ENCODE measurements at places on chromosomes 6 and 20.

GRCh38 chr6:151749341-151749740 lies 58.1 kb upstream of the ESR1 start:
- no peaks in the 10 kb centered on the region for H3K4me1 ChIP-seq
- no peaks in the 10 kb centered on the region for H3K27me3 ChIP-seq
- no peak overlapping the region for H3K27ac ChIP-seq
- no peak for DNase-seq

DNA sequence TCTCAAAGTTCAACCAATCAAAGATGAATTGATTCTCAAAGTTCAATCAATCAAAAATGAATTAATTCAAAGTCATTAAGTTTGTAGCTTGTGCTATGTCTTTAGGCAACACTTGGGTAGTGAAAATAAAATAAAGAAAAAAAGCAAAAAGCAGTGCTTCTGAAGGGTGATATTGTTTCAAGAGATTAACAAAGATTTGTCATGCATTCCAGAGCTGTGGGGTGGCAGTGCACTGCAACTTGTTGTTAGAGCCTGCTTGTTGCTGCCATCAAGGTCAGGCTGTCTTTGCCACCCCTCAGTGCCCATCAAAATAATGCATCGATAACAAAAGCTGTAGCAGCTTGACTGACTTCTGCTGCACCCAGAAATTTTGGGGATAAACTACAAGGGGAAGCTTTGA lies 128.6 kb downstream of the RNF144B start:
- H3K4me1 ChIP-seq, result no peaks in the 10 kb centered on the region
- H3K4me3 ChIP-seq, result no peak overlapping the region
- H3K27ac ChIP-seq, result no peak overlapping the region
- H3K27me3 ChIP-seq, result no peaks in the 10 kb centered on the region
- DNase-seq, result no peak
- no peaks in the 10 kb centered on the region for H3K36me3 ChIP-seq

DNA sequence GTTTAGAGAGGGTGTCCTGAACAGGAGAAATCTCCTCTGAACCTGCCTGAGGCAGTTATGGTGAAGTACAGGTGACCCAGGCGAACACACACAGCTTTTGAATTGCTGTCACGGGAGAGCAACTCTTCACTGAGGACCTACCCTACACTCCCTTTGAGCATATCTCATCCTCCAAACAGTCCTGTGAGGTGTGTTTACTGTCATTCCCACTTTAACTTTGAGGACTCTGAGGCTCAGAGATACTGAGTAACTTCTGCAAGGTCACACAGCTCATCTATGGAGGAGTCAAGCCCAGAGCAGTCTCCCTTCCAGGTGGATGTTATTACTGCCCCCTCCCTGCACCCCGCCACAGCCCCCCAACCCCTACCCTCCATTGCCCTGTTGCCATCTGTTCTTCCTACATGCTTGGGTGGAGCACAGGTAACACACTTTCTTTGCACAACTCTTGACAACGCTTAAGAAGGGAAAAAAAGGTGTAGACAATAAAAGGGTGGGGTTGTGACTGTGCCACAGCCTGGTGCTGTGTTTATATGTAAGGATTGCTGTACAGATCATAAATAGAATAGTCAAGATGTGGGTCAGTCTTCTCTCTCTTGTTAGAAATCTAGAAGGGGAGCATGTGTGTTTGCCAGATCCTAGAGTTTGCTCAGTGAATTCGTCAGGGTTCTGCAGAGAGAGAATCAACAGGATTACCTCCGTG lies 4.3 kb upstream of the TRAF3IP2 start:
- no peaks in the 10 kb centered on the region for H3K36me3 ChIP-seq
- H3K27me3 ChIP-seq, result no peaks in the 10 kb centered on the region
- DNase-seq, result no peak
- H3K4me1 ChIP-seq, result no peaks in the 10 kb centered on the region

- H3K4me1 ChIP-seq, result no peaks in the 10 kb centered on the region
- DNase-seq, result no peak
- H3K36me3 ChIP-seq, result no peaks in the 10 kb centered on the region
- no peaks in the 10 kb centered on the region for H3K27me3 ChIP-seq
Observed at GRCh38 chr6:132598473-132598872, 8.9 kb upstream of the TAAR5 start.

DNA sequence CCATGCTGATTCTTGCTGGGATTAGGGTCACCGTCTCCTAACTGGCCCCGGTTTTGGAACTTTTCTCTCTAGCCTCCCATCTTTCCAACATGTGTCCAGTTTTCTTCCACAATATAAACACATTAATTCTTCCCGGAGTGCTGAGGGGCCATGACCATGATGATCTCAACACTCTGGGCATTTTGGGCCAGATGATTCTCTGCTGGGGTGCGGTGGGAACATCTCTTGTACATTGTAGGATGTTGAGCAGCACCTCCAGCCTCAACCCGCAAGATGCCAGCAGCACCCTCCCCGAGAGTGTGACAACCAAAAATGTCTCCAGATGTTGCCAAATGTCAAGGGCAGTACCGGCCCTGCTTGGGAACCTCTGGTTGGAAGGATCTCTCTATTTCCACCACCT lies 164.8 kb downstream of the TFAP2C start:
- H3K4me1 ChIP-seq, result no peaks in the 10 kb centered on the region
- no peaks in the 10 kb centered on the region for H3K36me3 ChIP-seq
- peaks cover 12% of the 10 kb centered on the region for H3K27me3 ChIP-seq
- no peak for DNase-seq
- H3K27ac ChIP-seq, result no peak overlapping the region

- H3K4me3 ChIP-seq, result no peak overlapping the region
- H3K4me1 ChIP-seq, result no peaks in the 10 kb centered on the region
- no peaks in the 10 kb centered on the region for H3K36me3 ChIP-seq
- H3K27me3 ChIP-seq, result no peaks in the 10 kb centered on the region
- no peak overlapping the region for H3K27ac ChIP-seq
- no peak for DNase-seq
Observed at GRCh38 chr6:150719099-150719766, 119.5 kb downstream of the PLEKHG1 start.

DNA sequence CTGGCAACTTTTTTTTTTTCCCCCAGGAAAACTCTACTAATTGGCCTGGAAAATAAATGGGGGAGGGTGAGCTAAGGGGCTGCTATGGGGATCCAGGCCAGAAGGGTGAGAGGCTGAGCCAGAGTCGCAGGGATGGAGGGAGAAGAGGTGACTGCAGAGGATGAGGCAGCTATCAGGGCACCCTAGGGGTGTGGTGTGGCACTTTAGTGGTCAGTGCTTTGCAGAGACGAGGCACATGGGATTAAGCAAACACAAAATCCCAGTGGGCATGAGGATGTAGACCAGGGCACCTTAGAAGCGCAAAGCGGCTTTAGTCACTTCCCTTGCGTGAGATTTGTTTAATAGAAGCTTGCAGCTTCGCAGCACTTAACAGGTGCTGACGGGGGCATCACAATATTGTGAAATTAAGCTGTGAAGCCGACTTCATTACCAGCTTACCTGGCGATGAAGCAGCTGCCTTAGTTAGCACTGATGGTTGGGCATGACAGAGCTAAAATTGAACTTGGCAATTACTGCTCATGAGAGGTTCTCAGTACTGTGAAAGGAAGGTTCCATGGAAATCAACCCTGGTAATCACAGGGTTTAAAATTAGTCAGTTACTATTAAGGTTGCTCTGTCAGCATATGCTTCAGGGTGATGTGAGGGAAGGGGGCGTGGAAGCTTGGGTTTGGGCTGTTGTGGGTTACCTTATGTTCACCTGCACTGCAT lies 26.0 kb downstream of the TOX2 start:
- H3K27me3 ChIP-seq, result peaks cover 4% of the 10 kb centered on the region
- no peaks in the 10 kb centered on the region for H3K36me3 ChIP-seq
- no peak overlapping the region for H3K4me3 ChIP-seq
- no peak for DNase-seq

- H3K27ac ChIP-seq, result no peak overlapping the region
- DNase-seq, result peak; percentile 18
- H3K4me1 ChIP-seq, result peaks cover 5% of the 10 kb centered on the region
- H3K4me3 ChIP-seq, result no peak overlapping the region
Observed at GRCh38 chr20:63064745-63065711, 58.3 kb upstream of the BHLHE23 start.

DNA sequence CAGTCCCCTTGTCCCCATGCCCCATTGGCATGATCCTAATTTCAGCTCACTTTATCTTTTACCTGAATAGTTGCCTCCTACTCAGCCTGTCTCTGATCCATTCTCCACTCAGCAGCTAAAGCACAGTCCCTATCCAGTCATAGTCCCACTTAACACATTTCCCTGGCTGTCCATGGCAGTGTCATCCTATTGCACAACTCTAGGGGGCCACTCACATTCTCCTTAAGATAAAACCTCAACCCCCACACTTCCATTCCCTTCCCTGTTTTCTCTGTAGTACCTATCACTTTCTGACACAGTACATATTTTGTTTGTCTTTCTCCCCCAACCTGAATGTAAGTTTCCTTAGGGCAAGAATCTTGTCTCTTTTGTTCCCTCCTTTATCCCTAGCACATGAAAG lies 220.9 kb upstream of the PLN start:
- no peak overlapping the region for H3K4me3 ChIP-seq
- no peaks in the 10 kb centered on the region for H3K36me3 ChIP-seq
- H3K27me3 ChIP-seq, result no peaks in the 10 kb centered on the region
- peaks cover 7% of the 10 kb centered on the region for H3K4me1 ChIP-seq
- no peak for DNase-seq
- H3K27ac ChIP-seq, result no peak overlapping the region

DNA sequence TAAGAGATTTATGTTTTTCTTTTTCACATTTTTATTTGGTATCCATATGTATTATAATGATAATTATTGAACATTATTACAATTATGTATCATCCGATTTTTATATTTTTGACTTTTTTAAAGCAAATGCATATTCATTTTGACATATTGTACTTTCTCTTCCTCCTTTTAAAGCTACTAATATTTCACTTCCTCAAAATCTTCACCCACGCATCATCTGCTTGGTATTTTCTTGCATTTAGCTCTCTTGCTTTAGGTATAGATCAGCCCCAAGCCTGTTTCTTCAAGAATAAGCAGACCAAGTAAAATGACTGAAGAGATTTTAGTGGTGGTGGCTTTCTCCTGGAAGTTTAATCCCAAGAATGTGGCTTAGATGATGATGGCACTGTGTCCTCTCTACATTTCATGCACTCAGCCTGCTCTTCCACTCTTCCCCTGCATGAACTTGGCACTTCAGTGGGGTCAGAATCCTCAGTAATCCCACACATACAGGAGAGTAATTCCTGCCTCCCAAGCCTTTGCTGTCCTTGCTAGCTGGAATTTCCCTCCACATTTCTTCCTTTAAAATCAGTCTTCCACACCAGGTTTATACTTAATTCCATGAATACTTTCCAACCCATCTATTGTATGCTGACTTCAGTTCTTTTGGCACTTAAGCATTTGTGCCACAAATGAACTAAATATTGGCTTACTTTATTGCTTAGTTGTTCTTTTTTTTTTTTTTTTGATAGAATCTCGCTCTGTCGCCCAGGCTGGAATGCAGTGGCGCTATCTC lies 8.2 kb downstream of the NCOA7 start:
- no peak for DNase-seq
- H3K36me3 ChIP-seq, result peaks cover 10% of the 10 kb centered on the region
- H3K27ac ChIP-seq, result peak overlapping the region; percentile 69
- peaks cover 12% of the 10 kb centered on the region for H3K4me1 ChIP-seq
- H3K27me3 ChIP-seq, result no peaks in the 10 kb centered on the region
- H3K4me3 ChIP-seq, result no peak overlapping the region

DNA sequence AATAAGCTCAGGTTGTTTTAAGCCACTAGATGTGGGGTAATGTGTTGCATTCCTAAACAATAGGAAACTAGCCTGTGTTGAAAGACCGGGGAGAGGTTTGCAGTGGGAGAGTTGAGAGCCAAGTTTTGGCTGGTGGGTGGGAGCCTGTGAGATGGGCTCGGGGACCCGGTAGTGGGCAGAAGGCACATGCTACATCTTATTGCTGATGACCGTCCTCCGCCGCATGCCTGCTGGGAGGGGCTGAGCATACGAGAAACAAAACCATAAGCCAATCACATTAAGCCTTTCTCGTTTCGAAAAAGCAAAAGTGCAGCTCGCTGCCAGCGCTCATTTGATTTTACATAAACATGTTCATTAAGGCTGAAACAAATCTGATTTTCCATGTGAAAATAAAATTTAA lies 57.4 kb upstream of the MPC1 start:
- no peaks in the 10 kb centered on the region for H3K4me1 ChIP-seq
- no peak for DNase-seq
- no peaks in the 10 kb centered on the region for H3K36me3 ChIP-seq
- no peak overlapping the region for H3K27ac ChIP-seq
- H3K27me3 ChIP-seq, result no peaks in the 10 kb centered on the region

DNA sequence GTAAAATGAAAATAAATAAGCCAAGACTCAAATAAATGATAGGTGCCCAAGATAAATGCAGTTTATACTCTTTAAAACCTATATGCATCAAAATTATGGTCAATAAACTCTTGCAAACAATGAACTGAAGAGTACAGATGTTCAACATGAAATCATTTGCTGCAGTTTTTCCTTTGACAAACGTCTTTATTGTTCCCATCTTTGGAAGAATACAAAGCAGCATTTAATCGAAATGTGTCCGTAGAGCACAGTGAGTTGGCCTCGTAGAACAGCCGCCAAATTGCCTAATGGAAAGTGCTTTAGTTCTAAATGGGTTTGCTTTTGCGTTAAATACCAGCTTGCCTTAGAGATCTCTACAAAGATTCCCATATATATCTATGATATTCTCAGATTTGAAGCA lies 447.4 kb downstream of the PKHD1 start:
- no peaks in the 10 kb centered on the region for H3K36me3 ChIP-seq
- H3K4me1 ChIP-seq, result no peaks in the 10 kb centered on the region
- H3K27ac ChIP-seq, result no peak overlapping the region
- H3K27me3 ChIP-seq, result no peaks in the 10 kb centered on the region

- no peak overlapping the region for H3K4me3 ChIP-seq
- H3K36me3 ChIP-seq, result no peaks in the 10 kb centered on the region
- no peak overlapping the region for H3K27ac ChIP-seq
Observed at GRCh38 chr20:9110365-9110764, 41.5 kb downstream of the PLCB4 start.

GRCh38 chr6:51616243-51616642 lies 471.2 kb downstream of the PKHD1 start:
- H3K4me1 ChIP-seq, result no peaks in the 10 kb centered on the region
- H3K4me3 ChIP-seq, result no peak overlapping the region
- H3K36me3 ChIP-seq, result no peaks in the 10 kb centered on the region
- H3K27me3 ChIP-seq, result no peaks in the 10 kb centered on the region
- DNase-seq, result no peak
- no peak overlapping the region for H3K27ac ChIP-seq
